ENCODE measurements at places on chromosomes 3 and 15.
A peak's percentile ranks its signal among the peaks of the same experiment; 100 is the strongest.

- DNase-seq, result no peak
Observed at GRCh38 chr3:120446891-120447668, 3.7 kb downstream of the FSTL1 start.

DNA sequence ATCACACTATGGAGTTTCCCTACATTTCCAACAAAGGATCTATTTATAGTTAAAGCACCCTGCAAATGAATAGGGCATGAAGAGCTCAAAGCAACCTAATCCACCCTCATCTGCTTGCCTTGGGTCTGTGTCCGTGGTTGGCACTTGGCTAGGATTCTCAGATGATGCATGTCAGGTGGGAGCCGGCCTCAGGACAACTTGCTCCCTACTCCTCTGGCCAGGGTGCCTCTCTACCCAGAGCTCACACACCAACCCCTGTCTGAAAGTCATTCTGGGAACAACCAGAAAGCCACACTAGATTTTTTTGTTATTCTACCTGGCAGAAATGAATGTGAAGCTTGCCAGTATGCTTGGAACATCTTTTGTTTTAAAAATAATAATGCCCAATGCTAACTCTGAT is 13.2 kb downstream of the ARHGEF3 start:
- no peak for DNase-seq

GRCh38 chr3:14647976-14648955 is 3.3 kb upstream of the CCDC174 start:
- no peak for DNase-seq

DNA sequence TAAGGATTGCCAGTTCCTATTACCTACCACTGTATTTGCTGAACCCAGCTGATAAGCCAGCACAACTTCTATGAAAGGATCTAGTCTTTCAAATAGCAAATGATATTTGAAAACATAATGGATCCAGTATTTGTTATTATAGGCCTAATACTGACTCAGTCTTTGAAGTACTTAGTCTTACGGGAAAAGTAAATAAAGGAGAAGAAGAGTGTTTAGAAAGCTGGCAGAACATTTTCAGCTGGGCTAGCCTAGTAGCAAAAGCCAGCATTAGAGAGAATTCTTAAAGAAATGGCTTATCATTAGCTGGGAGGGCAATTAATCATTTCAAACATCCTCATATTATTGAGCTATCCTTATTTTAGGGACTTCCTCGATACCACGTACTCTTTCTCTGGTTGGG is 101.4 kb upstream of the GOLIM4 start:
- peak; percentile 35 for DNase-seq

GRCh38 chr3:24305795-24306467 is 188.7 kb downstream of the THRB start:
- no peak for DNase-seq

GRCh38 chr15:25508369-25509002 is 69.7 kb upstream of the UBE3A start:
- peak; percentile 2 for DNase-seq

DNA sequence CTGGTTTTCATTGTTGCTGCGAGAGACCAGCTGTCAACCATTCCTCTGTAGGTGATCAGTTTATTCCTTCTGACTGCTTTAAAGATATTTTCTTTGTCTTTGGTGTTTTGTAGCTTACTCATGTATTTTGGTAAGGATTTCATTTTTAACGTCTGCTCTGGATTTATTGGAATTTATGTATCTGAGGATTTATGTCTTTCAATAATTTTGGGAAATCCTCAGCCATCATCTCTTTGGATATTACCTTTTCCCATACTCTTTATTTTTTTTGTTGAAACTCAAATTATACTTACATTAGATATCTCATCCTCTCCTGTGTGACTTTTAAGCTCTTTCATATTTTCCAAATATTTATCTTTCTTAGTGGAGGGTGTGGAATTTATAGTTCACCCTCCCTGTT is 62.7 kb upstream of the COL8A1 start:
- DNase-seq, result no peak

- no peak for DNase-seq
Observed at GRCh38 chr3:41846850-41847249, 115.1 kb downstream of the ULK4 start.

DNA sequence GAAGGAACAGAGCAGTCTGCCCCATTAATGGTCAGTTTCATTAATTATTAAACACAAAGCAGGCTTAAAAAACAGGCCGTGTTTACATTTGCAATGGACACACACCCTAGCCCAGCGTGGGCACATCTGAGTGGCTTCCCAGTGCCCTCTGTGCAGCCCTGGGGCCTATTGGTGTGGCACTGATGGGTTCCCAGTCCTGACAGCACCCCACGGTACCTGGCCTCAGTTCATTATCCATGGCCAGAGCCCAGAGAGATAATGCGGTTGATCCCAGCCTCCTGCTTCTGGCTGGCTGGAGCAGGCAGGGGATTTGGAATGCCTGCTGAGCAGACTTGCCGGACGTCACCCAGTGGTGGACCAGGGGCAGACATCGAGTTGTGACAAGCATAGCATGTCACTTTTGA is 110.5 kb upstream of the ABHD17C start:
- DNase-seq, result no peak

GRCh38 chr3:52299879-52300611 is 12.4 kb downstream of the GLYCTK start:
- DNase-seq, result no peak

DNA sequence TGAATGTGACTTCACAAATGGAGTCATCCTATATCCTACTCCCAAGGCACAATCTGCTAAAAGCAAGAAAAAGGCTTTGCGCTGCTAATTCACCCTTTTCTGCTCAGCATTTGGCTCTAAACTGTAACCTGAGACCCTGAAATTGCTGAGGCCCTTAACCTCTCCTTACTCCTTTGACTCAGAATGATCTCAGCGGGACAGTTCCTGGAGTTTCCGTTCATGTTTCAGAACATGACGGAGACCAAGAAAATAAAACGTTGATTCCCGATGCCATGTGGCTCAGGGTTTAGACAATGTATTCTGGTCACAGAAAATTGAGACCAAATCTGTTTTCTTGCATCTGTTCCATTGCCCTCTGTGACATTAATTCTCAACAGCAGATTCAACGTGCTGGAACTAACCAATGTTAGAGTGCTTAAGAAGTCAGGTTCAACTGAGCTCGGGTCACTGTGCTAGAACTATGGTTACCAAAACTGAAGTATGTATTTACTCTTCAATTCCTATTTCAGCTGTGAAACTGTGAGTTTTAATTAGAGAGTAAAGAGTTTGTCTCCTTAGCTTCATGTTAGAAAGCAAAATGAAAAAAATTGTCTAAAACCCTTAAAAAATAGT is 45.4 kb upstream of the TMC3 start:
- DNase-seq, result no peak

- DNase-seq, result no peak
Observed at GRCh38 chr3:170473358-170473757, 54.7 kb downstream of the CLDN11 start.

GRCh38 chr3:45487508-45487907 is 99.1 kb downstream of the LARS2 start:
- DNase-seq, result no peak

GRCh38 chr15:43880406-43881194 is 53.8 kb downstream of the WDR76 start:
- no peak for DNase-seq

GRCh38 chr3:128410669-128411573 is 55.8 kb downstream of the DNAJB8 start:
- no peak for DNase-seq

GRCh38 chr3:143241481-143241951 is 121.9 kb downstream of the CHST2 start:
- no peak for DNase-seq

- DNase-seq, result no peak
Observed at GRCh38 chr3:120286465-120286864, 1.4 kb upstream of the GPR156 start.

DNA sequence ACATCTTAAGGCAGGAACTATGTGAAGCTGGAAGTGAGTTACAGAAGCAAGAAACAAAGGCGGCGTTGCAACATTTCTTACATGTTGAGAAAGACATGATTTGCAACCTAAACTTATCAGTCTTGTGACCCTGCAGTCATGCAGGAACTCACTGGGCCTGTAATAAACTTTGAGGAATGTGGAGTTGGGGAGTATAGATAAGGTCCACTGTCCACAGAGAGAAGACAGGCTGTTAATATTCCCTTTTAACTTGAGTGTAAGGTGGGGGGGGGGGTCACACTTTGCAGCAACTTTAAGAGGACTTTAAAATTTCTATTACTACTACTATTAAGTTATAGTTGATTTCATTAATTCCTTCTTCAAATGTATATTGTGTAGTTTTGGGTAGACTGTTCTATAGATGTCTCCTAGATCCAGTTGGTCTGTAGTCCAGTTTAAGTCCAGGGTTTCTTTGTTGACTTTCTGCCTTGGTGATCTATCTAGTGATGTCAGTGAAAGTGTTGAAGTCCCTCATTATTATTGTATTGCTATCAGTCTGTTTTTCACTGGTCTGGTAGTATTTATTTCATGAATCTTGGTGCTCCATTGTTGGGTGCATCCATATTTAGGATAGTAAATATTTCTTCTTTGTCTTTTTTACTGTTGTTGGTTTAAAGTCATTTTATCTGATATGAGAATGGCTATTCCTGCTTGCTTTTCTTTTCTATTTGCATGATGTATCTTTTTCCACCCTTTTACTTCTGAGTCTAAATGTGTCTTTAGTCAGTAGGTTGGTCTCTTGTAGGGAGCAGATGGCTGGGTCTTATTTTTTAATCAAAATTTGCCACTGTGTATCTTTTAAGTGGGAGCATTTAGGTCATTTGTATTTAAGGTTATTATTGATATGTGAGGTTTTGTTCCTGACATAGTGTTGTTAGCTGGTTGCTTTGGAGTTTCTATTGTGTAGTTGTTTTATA is 15.6 kb upstream of the FAM98B start:
- no peak for DNase-seq

- DNase-seq, result no peak
Observed at GRCh38 chr3:197750858-197751737, 1.4 kb downstream of the FYTTD1 start.
